ENCODE measurements at places on chromosomes 5 and 9.

- no peak for DNase-seq
Observed at GRCh38 chr9:127550282-127550681, 61.8 kb upstream of the STXBP1 start.

DNA sequence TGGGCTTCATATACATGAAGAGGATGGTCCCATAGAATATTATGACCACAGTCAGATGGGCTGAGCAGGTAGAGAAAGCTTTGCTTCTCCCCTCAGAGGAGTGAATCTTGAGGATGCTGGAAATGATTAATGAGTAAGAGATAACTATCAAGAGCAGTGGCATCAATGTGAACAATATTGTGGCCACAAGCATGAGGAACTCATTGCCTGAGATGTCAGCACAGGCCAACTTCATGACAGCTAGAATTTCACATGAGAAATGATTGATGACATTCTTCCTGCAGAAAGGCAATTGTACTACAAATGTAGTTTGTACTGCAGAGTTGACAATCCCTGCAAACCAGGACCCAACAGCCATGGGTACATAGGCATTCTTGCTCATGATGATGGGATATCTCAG is 586 bp downstream of the OR13C9 start:
- DNase-seq, result no peak

- DNase-seq, result no peak
Observed at GRCh38 chr9:18472841-18473251, 1.1 kb upstream of the ADAMTSL1 start.

GRCh38 chr5:163094492-163095180 is 342.8 kb upstream of the CCNG1 start:
- DNase-seq, result no peak

GRCh38 chr9:137715321-137715720 is 96.5 kb downstream of the EHMT1 start:
- DNase-seq, result no peak

- DNase-seq, result peak; percentile 62
Observed at GRCh38 chr9:99778308-99778707, 43.4 kb upstream of the NR4A3 start.

- DNase-seq, result no peak
Observed at GRCh38 chr5:133935667-133935940, 32.8 kb downstream of the C5orf15 start.

GRCh38 chr5:22844636-22845035 is 8.5 kb downstream of the CDH12 start:
- DNase-seq, result no peak

DNA sequence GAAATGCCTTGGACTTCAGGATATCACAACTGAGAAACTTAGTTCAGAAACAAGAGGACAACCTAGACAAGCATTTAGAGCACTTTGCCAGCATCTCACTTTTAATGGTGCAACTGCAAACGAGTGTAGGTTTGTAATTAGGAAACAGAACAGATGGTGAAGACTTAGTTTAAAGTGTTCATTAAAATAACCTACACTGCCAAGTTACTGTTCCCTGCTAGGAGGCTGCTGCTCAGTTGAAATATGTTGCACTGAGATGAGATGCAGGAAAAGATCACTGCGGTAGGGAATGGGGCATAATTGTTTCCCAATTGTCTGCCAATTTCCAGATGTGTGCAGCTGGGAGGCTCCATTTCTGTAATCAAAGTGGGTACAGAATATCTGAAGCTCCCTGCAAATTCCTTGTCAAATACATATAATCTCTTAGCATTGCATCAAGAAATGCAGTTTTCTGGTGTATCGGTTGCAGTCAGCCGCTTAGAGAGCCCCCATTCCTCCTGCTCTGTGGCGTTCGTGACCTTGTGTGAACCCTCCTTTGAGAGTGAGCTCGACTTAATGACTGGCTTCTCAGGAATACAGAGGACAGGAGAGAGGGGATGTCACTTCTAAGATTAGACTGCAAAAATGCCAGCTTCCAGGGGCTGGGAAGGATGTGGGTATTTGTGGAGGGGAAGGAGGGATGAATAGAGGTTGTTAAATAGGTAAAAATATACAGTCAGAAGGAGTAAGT is 448.9 kb downstream of the MED10 start:
- DNase-seq, result no peak

DNA sequence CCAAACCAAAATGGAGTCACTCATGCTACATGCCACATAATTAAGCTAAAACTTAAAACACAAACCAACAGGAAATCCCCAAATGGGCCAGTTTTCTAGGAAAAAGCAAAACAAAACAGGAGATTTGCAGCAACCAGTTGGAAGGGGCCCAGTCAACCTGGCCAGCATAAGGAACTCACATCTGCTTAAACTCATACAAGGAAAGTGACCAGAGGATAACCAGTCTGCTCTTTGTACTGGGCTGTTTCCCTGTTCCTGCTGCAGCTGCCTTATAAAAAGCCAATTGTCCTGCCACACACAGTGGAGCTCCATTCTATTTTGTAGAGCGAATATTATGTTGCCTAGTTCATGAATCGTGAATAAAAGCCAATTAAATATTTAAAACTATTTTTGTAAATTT is 29.5 kb upstream of the PTPDC1 start:
- no peak for DNase-seq

DNA sequence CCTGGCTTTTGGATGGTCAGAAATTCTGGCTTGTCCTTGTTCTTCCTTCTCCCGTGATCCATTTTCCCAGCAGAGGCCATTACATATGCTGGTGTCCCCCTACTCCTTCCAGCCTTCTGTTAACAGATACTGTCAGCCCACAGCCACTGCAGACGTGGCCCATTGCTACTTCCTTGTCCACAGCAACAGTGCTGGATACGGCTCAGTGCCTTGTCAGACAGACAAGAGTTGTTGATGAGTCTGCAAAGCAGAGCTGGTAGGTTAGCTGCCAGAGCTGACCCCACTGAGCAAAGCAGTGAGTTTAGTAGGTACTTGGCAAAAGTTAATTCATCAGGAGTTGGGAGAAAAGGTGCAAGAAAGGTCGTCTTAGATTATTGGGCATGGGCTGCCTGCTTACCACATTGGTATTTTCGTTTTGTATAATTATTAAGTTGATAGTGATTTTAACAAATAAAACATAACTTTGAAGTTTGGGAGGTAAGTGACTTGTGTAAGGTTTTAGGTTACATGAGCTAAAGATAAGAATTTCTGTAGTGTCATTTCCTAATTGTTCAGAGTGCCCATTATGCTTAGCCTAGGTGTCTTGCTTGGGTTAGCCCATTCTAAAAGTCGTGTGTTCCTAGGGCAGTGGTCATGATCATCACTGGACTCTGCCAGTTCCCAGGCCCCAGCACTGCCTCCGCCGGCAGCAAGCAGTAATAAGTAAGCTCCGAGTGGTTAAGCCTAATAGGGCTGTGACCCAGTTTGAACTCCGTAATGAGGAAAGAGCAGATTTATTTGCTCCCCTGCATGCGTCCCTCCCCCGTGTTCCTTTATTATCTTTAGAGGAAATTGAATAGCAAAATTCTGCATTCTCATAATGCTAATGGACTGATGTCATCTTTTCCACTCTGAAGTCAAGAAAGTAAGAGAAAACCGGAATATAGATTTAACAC is 292.0 kb downstream of the FANCC start:
- no peak for DNase-seq

GRCh38 chr5:130514984-130515690 is 610.9 kb downstream of the CHSY3 start:
- DNase-seq, result no peak

DNA sequence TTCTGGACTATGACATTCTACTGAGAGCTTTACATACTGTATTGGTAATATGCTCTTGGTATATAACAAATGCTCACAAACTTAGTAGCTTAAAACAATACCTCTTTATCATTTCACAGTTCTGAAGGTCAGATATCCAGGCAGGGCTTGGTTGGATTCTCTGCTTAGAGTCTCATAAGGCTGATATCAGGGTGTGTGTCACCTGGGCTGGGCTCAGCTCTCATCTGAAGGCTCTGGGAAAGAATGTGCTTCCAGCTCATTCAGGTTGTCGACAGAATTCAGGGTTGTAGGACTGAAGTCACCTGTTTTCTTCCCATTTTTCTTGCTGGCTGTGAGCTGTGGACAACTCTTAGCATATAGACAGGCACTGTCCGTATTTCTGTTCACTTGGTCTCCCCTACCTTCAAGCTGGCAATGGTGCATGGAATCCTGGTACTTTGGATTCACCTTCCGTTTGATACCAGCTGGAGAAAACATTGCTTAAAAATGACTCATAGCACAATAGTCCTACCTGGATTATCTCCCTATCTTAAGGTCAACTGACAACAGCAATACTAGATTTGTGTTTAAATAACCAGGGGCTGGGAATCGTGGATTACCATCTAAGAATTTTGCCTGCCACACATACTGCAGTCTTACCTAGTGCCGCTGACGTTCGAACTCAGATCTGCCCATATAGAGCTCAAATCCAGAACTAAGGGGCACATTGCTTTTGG is 69.2 kb downstream of the RCL1 start:
- DNase-seq, result no peak

DNA sequence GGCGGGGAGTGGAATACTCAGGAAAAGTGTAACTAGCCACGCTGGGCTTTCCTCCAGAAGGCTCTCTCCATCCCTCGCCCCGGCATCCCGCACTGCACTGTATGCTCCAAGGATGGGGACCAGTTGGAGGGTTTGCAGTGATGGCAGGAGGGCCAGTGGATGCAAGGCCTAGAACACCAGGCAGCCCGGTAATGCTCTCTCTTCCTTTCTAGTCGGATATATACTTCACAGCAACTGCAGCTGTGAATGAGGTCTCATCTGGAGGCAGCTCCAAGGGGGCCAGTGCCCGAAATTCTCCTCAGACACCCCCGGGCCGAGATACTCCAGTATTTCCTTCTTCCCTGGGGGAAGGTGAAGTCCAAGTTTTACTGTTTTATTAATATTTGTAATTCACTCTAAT is 10.0 kb upstream of the SLC2A8 start:
- DNase-seq, result no peak
